ENCODE measurements at places on chromosomes 13 and 19.

DNA sequence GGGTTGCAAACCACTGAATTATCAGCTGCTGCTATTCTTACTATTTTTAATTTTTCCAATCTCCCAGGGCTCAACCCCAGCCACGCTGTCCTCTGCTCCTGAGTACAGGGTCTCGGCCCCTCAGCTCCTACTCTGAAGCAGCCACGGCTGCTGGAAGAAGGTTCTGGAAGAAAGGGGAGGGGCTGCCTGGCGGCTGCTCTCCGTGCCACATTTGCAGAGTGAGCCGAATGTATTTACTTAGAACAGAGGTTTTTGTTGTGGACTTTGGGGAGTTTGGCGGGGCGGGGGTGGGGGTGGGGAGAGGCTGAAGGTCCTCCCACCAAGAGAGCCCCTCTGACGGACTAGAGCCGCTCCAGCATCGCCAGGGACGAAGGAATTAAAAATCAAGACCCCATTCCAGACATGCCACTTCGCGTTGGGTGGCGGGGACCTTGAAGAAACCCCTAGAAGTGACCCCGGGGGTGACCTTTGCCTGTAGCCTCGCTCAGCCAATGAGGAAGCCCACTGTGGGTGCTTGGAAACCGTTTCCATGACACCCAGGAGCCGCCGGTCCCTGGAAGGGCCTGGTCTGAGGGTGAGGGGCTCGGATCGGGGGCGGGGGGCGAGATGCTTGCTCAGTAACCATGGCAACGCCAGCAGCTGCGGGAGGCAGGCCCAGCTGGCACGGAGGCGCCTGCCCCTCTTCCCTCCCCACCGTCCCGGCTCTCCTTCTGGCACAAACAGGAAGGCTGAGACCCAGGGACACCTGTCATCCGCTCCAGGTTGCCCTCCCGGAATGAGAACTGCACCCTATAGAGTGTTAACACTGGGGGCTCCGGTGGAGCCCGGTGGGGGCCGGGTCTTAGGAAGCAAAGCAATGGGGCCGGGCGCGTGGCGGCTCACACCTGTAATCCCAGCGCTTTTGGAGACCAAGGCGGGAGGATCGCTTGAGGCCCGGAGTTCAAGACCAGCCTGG is 54.2 kb upstream of the PTPRS start:
- no peak for DNase-seq

GRCh38 chr19:42497492-42498168 is 30.7 kb downstream of the CEACAM1 start:
- DNase-seq, result no peak

GRCh38 chr13:27080018-27080948 is 91.3 kb downstream of the USP12 start:
- DNase-seq, result no peak

GRCh38 chr19:43847884-43848283 is 20.8 kb downstream of the ZNF283 start:
- DNase-seq, result no peak

GRCh38 chr13:67489016-67489415 is 258.9 kb upstream of the PCDH9 start:
- DNase-seq, result no peak

- DNase-seq, result no peak
These were observed 112.4 kb upstream of the RNF113B start for GRCh38 chr13:98289339-98289945.

DNA sequence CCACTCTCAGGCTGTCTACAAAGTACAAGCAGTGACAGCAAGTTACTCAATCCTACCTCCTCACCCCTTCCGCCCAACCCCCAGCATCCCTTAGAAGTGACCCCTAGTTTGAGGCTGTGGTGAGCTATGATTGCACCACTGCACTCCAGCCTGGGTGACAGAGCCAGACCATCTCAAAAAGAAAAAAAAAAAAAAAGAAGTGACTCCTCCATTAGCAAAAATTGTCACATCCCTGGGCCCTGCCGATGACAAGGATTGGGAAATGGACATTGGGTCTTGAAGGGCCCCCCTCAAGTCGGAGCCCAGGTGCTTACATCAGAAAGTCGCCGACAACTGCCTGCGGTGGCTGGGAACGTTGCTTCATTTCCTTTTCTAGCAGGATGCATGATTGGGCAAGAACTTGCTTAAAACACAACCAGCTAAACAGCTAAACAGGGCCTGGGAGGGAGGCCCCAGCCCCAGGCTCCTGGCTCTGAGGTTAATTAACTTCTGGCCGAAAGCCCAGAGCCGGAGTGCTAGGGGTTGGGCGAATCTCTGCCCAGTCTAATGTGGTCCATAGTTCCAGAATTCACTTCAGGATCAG is 15.3 kb downstream of the RAB3D start:
- DNase-seq, result peak; percentile 88

DNA sequence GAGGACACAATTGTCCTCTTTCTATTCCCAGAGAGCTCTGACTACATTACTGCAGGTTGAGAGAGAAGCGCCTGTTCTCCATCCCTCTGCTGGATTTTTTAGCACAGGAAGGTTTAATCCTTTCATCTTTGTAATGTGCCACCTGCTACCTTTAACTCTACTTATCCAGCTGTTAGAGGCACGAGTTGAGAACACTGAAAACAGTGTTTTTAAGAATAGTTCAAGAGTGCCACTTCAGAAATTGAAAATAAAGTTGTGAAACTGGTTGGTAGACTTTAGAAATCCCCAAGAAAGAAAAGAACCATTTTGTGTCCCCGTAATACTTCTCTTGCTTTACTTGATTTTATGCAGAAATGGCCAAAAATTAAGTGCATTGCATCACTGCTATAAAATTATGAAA is 20.6 kb downstream of the FREM2 start:
- no peak for DNase-seq

GRCh38 chr13:79736356-79736755 is 255.4 kb downstream of the NDFIP2 start:
- DNase-seq, result no peak

DNA sequence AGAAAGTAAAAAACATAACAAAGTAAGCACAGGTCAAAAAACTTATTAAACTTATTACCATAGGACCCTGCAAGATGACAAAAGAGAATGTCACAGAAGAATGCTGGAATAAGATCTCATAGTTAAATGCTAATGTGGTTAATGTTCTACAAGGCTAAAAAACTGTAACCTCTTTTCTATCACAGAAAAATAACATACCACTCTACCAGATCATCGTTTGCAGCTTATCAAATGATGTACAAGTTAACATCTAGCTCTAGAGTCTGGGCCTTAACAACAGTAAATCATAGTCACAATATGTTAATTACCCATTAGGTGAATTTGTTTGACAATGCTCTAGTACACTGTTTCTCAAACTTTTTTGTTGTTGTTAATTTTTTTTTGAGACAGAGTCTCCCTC is 53.0 kb downstream of the NUFIP1 start:
- no peak for DNase-seq

DNA sequence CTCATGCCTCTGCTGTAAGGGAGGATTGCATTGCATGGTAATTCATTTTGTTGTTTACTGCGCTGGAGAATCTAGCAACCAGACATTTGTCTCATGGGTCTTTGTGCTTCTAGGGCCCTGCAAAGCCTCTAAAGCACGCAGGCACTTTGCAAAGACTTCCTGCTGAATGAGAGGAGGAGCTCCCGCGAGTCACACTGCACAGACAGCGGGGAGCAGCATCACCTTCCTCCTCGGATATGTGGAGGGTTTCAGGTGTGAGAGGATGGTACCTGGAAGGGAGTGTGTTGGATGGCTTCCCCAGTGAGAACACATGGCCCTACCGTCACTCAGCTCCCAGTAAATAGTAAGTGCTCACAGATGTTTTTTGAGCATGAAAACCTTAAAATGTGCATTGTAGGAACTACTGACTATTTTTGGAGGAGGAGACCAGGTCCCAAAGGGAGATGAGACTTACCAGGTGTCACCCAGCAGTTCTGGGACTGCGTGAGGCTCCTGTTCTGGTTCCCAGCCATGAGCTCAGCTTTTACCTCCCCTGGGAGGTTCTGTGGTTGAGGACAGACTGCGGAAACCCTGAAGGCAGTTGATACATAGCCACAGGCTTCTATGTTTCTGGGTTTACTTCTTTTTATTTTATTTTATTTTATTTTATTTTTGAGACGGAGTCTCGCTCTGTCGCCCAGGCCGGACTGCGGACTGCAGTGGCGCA is 278.0 kb downstream of the FGF9 start:
- no peak for DNase-seq

GRCh38 chr13:33367926-33368325 is 82.4 kb upstream of the STARD13 start:
- no peak for DNase-seq

DNA sequence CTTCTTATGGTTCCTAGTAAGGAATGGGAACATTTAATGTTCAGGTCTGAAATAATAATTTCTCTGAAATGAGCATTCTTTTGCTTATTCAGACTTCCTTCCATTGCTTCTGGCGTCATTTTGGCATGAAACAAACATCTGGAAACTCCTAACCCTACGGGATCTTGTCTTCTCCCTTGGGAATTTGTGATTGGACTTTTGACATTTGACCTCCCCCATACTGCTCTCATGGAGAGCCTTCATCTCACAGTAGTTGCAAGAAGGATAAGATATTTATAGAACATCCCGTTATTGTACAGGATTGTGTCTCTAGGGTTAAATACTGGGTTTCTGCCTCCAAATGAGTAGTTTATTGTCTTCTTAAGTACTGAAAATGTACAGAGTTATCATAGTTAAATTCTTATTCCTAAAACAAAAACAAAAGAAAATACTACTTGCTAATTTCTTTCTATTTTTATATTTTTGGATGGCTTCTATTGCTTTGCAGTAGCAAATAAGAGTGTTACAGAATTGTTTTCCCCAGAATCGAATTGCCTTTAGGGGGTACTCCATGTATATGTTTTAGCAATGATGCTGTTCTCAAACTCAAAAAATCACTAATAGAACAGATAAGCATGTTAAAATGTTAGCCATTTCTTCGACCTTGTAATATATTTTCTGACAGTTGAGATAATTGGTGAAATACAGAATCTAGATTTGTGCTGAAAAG is 366.8 kb downstream of the DLEU7 start:
- DNase-seq, result no peak

- no peak for DNase-seq
These were observed 9.0 kb upstream of the GP6 start for GRCh38 chr19:55046975-55047622.

GRCh38 chr19:18470787-18471186 is 32.9 kb upstream of the ISYNA1 start:
- DNase-seq, result no peak

DNA sequence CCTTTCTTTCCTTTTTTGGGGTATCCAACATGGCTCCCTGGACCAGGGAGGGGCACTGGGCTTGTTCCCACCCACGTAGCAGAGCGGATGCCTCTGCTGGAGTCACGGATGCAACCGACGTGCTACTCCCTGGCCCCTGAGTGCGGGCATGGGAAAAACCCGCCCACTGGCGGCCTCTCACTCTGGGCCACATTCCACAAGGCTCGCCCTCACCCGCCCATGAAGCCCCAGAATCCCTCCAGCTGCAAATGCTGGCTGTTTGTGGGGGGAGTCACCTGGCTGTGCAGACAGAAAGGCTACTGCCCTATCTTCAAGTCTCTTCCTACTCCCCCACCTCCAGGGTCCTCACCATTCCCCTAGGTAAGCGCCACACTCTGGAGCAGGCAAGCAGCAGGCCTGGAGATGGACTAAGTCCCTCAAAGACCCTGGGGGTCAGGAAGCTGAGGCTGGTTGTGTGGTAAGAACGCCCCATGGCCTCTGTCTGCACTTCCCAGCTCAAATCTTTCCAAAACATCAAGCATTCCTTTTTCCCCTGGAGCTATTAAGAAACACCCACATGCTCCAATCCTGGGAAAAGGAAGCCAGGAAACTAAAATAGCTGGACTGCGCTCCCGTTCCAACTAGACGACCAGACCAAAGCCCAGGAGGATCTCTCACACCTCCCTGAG is 17.9 kb upstream of the EPHX3 start:
- peak; percentile 56 for DNase-seq

DNA sequence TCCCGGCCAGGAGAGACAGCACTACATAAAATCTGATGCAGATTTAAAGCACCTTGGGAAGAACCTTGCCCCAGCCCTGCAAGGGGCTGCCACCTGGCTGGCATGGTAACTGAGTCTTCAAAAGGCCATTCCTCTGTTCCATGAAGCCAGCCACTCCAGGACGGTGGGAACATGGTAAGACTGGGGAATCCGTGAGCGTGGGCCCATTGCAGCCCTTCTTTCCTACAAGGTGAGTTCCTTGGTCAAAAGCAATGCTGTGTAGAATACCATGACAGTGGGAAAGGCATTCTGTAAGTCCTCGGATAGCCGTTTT is 121.3 kb downstream of the SOX1 start:
- no peak for DNase-seq

GRCh38 chr13:87003265-87003664 is 667.9 kb upstream of the SLITRK5 start:
- no peak for DNase-seq

DNA sequence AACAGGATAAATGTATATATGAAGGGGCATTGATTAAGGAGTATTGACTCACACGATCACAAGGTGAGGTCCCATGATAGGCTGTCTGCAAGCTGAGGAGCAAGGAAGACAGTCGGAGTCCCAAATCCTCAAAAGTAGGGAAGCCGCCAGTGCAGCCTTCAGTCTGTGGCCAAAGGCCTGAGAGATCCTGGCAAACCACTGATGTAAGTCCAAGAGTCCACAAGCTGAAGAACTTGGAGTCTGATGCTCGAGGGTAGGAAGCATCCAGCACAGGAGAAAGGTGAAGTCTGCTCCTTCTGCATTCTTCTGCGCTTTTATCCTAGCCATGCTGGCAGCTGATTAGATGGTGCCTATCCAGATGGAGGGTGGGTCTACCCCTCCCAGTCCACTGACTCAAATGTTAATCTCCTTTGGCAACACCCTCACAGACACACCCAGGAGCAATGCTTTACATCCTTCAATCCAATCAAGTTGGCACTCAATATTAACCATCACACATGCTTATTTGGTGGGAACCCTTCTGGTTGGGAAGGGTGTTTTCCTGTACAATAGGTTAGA is 55.1 kb downstream of the SLAIN1 start:
- DNase-seq, result no peak

DNA sequence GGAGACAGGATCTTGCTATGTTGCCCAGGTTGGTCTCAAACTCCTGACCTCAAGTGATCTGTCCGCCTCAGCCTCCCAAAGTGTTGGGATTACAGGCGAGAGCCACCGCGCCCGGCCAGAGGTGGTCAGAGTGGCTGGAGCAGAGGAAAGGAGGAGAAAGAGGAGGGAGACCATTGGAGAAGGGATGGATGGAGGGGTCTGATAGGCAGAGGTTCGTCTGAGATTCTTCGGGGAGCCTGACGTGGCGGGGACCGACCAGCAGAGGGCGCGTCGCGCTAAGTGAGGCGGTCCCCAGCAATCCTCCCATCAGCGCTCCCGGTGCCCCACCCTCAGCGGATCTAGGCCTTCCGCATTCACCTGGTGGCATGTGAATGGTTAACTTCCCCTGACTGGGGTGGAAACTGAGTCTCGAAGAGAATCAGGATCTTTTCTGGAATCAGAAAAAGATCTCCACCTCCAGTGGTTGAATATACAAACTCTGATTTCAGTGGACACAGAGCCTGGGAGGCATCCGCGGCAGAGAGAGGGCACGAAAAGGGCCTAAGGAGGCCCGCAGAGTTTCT is 8.8 kb downstream of the GTPBP3 start:
- no peak for DNase-seq

GRCh38 chr13:21086929-21087328 is 25.5 kb upstream of the LATS2 start:
- DNase-seq, result no peak

GRCh38 chr19:12838182-12838885 is at the start of gene MAST1:
Gene MAST1, plus strand, starts transcription at chr19:12838515. Its CDS starts 58 bp downstream, at chr19:12838573.
- no peak for DNase-seq

- DNase-seq, result no peak
These were observed 69.3 kb downstream of the NHLRC3 start for GRCh38 chr13:39107561-39107960.
